Cerebellar nuclear complex (tissue), 1 donor: ENCODE measurements at places on chromosomes 4 and X.

DNA sequence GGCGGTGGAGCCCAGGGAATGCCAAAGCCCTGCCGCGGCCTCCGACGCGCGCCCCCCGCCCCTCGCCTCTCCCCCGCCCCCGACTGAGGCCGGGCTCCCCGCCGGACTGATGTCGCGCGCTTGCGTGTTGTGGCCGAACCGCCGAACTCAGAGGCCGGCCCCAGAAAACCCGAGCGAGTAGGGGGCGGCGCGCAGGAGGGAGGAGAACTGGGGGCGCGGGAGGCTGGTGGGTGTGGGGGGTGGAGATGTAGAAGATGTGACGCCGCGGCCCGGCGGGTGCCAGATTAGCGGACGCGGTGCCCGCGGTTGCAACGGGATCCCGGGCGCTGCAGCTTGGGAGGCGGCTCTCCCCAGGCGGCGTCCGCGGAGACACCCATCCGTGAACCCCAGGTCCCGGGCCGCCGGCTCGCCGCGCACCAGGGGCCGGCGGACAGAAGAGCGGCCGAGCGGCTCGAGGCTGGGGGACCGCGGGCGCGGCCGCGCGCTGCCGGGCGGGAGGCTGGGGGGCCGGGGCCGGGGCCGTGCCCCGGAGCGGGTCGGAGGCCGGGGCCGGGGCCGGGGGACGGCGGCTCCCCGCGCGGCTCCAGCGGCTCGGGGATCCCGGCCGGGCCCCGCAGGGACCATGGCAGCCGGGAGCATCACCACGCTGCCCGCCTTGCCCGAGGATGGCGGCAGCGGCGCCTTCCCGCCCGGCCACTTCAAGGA is at the start of gene FGF2:
FGF2 (plus strand) TSS at position 279 of the 705 bp plus-strand sequence; CDS start at position 623, 344 bp downstream.
- DNase-seq, result no peak

DNA sequence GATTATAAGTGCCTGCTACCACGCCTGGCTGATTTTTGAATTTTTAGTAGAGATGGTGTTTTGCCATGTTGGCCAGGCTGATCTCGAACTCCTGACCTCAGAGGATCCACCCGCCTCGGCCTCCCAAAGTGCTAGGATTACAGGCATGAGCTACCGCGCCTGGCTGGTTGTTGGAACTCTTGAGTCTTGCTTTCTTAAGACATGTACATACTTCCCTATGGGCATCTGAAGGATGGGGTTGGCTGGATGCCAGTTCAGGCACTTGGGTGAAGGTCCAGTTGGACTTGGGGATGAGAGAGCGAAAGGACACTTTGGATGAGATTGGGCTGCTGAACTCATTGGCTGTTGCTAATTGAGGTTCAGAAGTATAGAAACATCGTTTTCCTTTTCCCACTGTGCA is 40.5 kb downstream of the ATG4A start:
- no peak for DNase-seq

DNA sequence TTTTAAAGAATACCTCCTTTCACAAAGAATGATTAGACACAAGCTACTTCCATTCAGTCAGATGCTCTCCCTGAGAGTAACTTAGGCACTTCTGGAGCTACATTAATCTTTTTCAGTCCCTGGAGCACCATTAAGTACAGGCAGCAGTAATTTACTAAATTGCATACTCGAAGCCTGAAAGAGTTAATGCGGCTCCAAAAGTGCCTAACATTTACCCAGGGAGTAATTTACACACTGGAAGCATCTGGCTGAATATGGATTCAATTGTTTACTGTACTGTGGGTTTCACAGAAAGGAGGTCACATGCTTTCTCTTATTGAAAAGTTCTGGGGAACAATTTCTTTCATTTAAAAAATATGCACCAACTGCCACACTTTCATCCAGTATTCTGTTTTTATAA is 260.8 kb upstream of the TENM3 start:
- DNase-seq, result no peak

DNA sequence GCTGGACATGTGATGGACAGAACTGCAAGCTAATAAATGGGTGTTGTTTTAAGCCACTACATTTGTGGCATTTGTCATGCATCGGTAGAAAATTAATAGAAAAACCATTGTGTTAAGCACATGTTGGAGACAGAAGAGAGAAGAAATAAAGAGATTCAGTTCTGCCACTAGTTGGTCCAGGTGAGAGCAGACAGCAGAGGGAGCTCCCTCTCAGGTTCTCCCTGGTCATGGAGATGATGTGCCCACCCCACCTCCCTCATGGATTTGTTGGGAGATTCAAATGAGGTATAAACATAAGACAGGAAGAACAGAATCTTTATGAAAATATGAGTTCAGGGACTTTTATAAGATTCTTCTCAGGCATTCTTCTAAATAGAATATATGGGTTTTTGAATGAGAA is 36.8 kb upstream of the OCIAD2 start:
- DNase-seq, result no peak

- DNase-seq, result no peak
Observed at GRCh38 chr4:148831945-148832344, 389.7 kb upstream of the NR3C2 start.

- DNase-seq, result no peak
Observed at GRCh38 chr4:151114338-151114737, 14.9 kb downstream of the RPS3A start.

- DNase-seq, result no peak
Observed at GRCh38 chrX:113929004-113929403, 654.9 kb upstream of the HTR2C start.

DNA sequence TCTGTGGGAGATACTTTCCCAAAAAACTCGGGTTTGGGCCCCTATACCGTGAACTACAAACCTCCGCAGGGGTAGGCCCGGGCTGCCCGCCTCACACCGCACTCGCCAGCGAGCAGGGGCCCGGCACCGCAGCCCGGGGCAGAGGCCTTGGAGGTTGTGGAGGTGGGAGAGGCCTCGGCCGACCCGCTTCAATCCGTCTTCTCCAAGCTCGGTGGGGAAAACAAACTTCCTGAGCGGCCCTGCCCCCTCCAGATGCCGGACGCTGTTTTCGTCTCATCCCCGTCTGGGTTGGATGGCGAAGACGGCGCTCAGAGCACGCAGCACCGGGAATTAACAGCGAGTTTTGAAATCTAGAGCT is 442 bp upstream of the MCUB start:
- no peak for DNase-seq

DNA sequence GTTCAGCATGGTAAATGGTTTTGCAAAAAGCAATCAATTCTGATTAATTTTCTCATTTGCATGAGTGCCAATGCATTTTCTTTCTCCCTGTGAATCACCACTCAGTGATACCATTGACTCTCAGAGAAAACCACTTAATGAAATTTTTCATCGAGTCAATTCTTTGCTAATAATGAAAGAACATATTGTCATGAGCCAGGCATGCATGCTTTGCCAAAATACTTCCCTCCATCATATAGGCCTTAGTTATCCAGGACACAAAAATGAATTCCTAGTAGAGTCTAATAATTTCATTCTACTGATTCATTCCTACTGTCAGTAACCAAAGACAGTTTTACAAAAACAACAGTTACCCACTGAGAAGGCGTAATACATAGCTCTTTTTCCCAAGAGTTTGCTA is 680.0 kb downstream of the TRIML1 start:
- DNase-seq, result no peak

DNA sequence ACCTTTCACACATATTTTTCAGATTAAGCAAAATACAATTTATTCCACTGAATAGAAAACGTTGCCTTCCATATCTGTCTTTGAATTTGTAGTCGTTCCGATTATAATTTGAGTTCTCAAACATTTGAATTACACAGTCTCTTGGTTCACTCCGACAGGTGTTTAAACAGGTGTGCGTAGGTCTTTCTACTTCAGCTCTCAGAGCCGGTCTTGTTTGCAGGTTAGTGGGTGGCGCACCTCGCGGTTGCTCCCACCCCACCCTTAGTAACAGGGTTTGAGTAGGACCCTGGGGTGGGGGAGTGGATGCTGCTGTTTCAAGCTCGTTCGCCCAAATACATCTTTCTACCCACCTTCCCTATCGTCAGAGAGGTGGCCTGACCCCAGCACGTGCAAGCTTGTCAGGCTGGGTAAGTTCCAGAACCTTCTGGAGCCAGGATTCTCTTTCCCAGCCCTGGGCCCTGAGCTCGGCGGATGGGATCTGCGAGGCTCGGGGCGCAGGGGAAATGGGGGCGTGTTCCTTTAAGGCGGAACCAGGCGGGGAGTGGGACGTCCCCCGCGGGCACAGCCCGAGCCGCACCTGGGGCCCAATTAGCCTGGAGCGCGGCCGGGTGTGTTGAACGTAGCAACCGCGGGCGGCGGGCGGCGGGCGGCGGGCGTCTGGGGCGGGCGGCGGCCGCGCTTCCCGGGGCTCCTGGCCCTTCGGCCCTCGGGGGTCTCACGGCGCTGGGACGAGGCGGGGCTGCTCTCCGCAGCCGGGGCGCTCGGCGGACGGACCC is at the start of gene FAM149A:
FAM149A (plus strand) TSS at position 591 of the 776 bp plus-strand sequence.
- DNase-seq, result no peak

GRCh38 chr4:71729856-71730255 is 54.0 kb downstream of the GC start:
- DNase-seq, result no peak

DNA sequence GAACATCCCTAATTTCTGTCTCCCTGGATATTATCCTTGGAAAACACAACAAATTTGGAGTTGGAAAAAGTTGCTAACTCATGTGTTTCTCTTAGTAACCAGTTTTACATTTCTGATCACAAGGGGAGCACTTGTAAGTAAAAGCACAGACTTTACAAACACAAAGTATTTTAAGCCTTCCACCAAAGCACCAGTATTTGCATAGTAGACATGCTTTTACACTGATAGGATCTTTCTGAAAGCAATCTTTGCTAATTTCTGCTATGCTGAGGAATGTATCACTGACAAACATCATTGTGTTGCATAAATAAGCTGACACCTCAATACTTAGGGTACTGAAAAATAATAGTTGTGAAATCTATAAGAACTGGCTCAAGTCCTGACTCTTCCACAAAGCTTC is 100.6 kb downstream of the MID1 start:
- DNase-seq, result no peak

DNA sequence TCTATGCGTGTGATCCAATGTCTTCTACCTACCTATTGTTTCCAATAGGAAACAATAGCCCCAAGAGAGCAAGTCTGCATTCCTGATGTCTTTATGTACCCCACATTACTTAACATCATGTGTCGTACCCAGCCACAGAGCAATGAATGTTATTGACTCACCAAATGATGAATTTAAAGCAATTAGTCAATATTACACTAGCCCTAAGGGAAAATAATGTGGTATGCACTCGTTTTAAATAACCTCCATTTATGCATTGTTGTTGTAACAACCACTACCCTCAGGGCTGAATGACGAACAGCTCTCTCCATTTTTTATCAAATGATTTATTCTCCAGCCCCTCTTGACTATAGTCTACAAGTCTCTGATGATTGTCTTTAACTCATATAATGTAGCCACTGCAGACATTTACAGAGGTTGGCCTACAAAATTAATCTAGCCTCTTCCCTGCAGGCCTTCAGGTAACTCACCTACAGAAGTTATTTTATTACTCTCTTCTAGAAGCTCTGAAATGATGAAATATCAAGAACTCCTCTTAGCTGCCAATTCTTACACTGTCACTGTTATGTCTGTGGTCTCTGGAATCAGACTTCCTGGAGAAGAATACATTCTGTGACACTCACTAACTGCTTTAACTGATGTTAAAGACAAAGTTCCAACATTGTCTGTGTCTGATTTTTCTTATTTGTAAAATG is 601.7 kb upstream of the GRIA3 start:
- DNase-seq, result no peak

DNA sequence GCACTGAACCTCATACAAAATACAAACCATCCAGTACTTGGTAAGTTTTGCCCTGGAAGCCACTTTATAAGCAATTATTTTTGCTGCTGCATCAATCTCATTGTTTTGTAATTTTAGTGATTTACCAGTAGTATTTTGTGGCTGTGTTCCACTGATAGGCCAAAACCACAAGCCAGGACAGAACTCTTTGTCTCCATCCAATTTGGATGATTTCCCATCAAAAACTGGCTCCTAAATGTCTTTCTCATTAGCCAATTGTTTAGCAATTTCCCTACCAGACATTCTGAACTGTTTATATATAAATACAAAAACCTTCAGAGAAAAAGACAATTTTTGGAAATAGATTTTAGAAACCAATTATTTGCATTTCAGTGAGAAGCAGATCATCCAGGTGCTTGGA is 4.4 kb downstream of the GSPT2 start:
- no peak for DNase-seq

DNA sequence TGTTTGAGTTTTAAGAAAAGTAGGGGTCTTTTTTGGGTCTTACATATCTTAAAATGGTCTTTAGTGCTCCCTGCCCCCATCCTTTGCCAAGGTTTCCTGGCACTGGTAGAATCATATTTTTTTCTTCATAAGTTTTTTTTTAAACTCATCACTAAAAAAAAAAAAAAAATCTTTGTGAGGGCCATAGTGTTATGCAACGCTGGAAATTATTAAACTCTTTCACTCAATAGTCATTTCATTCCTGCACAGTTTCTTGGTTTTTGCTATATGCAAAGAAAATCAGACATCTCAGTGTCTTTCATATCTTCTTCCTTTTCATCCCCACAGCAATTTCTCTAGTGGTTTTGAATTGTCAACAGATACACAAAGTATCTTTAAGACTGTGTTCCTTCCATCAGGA is 95.6 kb downstream of the TMA16 start:
- DNase-seq, result no peak

- DNase-seq, result no peak
Observed at GRCh38 chrX:8404926-8405325, 59.7 kb upstream of the VCX3B start.

DNA sequence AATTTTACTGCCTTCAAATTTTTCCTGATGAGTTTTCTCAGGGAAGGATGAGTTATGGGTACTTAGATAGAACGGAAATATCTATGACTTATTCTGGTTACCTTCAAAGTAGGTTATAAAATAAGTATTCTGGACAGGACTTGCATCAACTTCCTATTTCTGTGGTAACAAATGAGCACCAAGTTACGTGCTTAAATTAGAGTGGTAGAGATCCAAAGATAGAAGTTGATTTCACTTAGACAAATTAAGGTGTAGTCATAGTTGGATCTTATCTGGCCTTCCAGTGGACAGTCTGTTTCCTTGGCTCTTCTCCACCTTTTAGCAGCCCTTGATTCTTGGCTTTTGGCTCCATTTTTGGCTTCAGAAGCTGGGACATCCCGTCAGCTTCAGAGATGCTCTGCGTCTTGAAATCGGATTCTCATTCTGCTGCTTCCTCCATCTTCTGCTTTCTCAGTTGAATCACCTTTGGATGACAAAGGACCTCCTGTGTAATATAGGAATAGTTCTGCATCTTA is 109.9 kb downstream of the ZNF518B start:
- DNase-seq, result peak; percentile 14

DNA sequence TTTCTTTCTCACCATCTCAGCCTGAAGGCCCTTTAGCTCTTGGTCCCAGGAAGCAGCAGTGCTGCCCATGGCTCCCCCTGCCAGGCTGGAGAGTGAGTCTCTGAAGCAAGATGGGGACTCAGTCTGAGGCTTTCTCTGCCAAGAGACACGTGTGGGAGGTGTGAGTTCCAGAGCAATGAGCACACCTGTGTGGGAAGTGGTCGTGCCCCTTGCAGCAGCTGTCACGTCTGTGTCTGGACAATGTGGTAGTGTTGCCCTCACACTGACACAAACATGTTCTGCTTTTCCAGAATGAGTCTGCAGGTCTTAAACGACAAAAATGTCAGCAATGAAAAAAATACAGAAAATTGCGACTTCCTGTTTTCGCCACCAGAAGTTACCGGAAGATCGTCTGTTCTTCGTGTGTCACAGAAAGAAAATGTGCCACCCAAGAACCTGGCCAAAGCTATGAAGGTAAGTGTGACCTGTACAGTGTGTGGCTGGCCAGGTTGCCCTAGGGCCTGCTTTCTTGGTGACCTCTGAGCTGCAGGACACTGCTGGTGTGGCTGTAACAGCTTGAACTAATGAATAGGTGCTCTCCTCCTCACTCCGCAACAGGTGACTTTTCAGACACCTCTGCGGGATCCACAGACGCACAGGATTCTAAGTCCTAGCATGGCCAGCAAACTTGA is 1.9 kb downstream of the TACC3 start:
- no peak for DNase-seq
